MG63 (cell line): ENCODE measurements at places on chromosomes 6 and 20. TPM values are rescaled to one million over a fixed set of nuclear protein-coding genes. Genes with fewer than 3 reads are reported as not detected.

RSPO4 gene
- total RNA-seq, result 0.42 and 0.82 TPM in 2 replicates

PSORS1C1 gene
- total RNA-seq, result not detected in 2 replicates

OPRL1 gene
- 1.2 and 3.9 TPM in 2 replicates for total RNA-seq

SCAF8 gene
- total RNA-seq, result 12.1 and 12.9 TPM in 2 replicates

FAM83D gene
- 71.5 and 73.9 TPM in 2 replicates for total RNA-seq

ARG1 gene
- not detected in 2 replicates for total RNA-seq

ASIP gene
- total RNA-seq, result not detected in 2 replicates

KHDC1L gene
- total RNA-seq, result not detected in 2 replicates

NDUFAF5 gene
- 39.2 and 48.8 TPM in 2 replicates for total RNA-seq

CGA gene
- total RNA-seq, result not detected in 2 replicates

MEP1A gene
- not detected in 2 replicates for total RNA-seq

LY6G6F gene
- total RNA-seq, result not detected in 2 replicates

SLC17A3 gene
- 0.86 TPM in 1 of 2 replicates, not detected in the other for total RNA-seq

IBTK gene
- 28.8 and 44.3 TPM in 2 replicates for total RNA-seq

RAD21L1 gene
- total RNA-seq, result 0.10 and 2.4 TPM in 2 replicates

HDGFL1 gene
- total RNA-seq, result not detected in 2 replicates

CST1 gene
- total RNA-seq, result not detected in 2 replicates

SLC17A1 gene
- not detected in 2 replicates for total RNA-seq

UNC5CL gene
- 0.20 TPM in 1 of 2 replicates, not detected in the other for total RNA-seq

ERVFRD-1 gene
- not detected in 2 replicates for total RNA-seq

GDAP1L1 gene
- total RNA-seq, result not detected in 2 replicates

HSPA12B gene
- 0.03 TPM in 1 of 2 replicates, not detected in the other for total RNA-seq

KCNS1 gene
- 0.05 and 0.30 TPM in 2 replicates for total RNA-seq

SMPDL3A gene
- total RNA-seq, result 2.0 and 2.1 TPM in 2 replicates

MATN4 gene
- not detected in 2 replicates for total RNA-seq

WFDC5 gene
- total RNA-seq, result not detected in 2 replicates

KCNK16 gene
- total RNA-seq, result not detected in 2 replicates

SLC35F1 gene
- not detected in 2 replicates for total RNA-seq

C6orf52 gene
- total RNA-seq, result not detected in 2 replicates

SNAP25 gene
- not detected in 2 replicates for total RNA-seq

TAGAP gene
- total RNA-seq, result not detected in 2 replicates

TTK gene
- total RNA-seq, result 43.2 and 173 TPM in 2 replicates

MLN gene
- total RNA-seq, result not detected in 2 replicates

MCCD1 gene
- total RNA-seq, result not detected in 2 replicates

CRISP3 gene
- total RNA-seq, result not detected in 2 replicates

SPTLC3 gene
- total RNA-seq, result 18.4 and 28.7 TPM in 2 replicates

FAM110A gene
- 3.9 and 4.6 TPM in 2 replicates for total RNA-seq

TRIM31 gene
- total RNA-seq, result not detected in 2 replicates

FGD2 gene
- 0.33 TPM in 1 of 2 replicates, not detected in the other for total RNA-seq

CYP39A1 gene
- total RNA-seq, result 0.10 TPM in 1 of 2 replicates, not detected in the other

STMND1 gene
- total RNA-seq, result not detected in 2 replicates

HLA-DQB2 gene
- total RNA-seq, result not detected in 2 replicates

UQCC2 gene
- total RNA-seq, result 10.8 and 36.4 TPM in 2 replicates
